ENCODE measurements at places on chromosomes 16 and 17. TPM values are rescaled to one million over a fixed set of nuclear protein-coding genes. Genes with fewer than 3 reads are reported as not detected.

- no peak for DNase-seq
Observed at GRCh38 chr17:42163113-42163512, 8.3 kb upstream of the RAB5C start.

DNA sequence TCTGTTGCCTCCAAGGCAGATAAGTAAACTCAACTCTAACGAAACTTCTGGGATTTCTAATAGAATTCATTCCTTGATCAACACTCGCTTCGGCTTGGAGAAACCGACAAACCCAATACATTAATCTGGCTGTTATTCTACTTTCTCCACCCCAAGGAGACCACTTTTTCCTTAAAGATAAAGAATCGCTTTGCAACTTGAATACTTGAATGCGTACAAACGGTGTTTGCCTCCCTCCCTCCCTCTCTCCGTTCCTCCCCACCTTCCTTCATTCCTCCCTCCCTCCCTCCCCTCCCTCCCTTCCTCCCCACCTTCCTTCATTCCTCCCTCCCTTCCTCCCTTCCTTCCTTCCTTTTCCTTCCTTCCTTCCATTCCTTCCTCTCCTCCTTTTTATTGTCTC, 432.6 kb downstream of the HAPSTR1 start:
- DNase-seq, result no peak

MARVELD3 gene
- not detected for total RNA-seq

DNA sequence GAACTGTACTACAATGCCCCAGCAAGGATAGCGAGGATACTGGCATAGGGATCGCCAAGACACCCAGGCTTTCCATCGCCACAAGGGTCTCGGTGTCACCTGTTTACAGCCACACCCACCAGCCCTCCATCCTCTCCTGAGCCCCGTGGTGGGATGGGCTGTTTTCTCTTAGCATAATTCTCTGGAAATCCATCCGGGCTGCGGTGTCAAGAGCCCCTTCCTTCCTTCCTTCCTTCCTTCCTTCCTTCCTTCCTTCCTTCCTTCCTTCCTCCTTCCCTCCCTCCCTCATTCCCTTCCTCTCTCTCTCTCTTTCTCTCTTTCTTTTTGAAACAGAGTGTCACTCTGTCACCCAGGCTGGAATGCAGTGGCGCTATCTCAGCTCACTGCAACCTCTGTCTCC, 36.0 kb upstream of the BAHCC1 start:
- DNase-seq, result no peak

FAM20A gene
- total RNA-seq, result 9.7 TPM

- DNase-seq, result no peak
Observed at GRCh38 chr17:11986942-11987329, 10.3 kb downstream of the ZNF18 start.

DNA sequence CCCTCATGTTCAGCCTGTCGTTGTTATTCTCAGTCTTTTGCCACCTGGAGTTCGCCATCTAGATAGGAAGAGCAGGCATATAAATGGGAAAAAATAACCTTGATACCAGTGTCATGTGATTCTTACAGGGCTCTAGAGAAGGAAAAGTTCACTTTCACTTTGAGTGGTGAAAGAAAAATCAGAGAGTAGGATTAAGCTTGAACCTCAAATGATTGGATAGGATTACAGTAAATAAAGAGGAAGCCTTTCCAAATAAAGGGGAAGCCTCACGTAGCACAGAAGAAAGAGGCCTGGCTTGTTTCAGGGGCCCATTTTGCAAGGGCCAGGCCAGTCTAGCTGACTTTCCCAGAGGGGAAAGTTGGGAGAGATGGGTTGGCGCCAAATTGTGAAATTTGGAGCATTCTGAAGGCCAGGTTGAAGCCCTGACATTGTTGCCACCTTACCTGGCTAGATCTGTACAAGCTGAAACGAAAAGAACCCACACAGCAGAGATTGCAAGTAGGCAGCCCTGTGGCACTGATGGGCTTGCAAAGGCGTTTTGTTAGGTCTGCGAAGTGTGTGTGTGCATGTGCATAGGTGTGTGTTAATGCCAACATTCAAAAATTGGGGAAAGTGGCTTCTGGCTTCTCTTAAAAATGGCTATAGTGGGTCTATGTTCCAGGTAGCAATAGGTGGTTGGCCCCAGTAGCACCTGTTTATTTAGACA, 38.8 kb downstream of the TMC6 start:
- no peak for DNase-seq

ALOX12B gene
- not detected for total RNA-seq

ZNF597 gene
- total RNA-seq, result 3.3 TPM

HASPIN gene
- 0.19 TPM for total RNA-seq

GRCh38 chr17:56157845-56158244, 4.6 kb downstream of the ANKFN1 start:
- no peak for DNase-seq

CYBA gene
- 22.6 TPM for total RNA-seq

ERN2 gene
- total RNA-seq, result not detected

- DNase-seq, result no peak
Observed at GRCh38 chr16:82651921-82652601, 25.3 kb downstream of the CDH13 start.

DNA sequence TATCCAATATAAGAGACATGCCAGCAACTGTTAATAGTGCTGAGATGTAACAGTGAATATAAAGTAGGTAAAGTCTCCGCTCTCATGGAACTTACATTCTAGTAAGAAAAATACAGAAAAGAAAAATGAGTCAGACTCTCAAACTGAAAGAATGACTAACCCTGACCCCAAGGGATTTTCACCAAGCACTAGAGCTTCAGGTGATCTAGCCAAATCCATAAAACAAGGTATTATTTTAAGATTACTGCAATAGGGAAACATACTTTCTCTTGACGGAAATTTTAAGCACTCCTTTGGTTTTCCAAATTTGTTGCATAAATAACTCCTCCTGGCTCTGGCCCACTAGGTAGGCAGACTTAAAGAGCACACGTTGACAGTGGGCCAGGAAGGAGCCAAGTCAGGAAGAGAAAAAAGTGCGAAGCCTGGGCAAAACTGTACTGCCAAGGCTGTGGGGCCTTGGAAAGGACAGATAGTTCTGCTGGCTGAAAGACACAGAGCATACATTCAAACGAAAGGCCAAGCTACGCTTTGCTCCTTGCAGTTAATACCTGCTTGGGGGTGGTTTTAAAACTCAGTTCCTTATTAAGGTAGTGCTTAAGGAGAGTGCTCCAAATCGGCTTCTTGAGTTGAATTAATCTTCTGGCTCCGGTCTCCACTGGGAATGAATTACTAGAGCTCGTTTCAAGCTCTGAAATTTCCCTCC, 1.4 kb downstream of the GOT2 start:
- no peak for DNase-seq

DNA sequence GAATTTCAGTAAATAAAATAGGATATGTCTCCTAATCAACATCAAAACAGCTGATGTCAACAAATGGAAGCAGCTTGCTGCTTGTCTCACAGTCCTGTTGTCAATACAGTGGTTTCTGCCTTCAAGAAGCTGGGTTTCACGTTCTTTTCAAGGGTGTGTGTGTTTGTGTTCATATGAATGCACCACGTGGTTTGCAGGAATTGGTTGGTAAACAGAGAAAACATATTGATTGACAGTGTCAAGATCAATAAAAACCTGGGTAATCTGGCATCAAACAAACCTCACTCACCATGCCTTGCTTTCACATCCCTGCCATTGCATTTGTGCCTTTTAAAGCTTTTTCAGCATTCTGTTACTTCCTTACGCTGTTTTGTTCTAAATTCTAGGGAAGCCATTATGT, 585.7 kb upstream of the CA10 start:
- DNase-seq, result no peak

- DNase-seq, result peak; percentile 82
Observed at GRCh38 chr17:59837308-59838051, 55.3 kb downstream of the TUBD1 start.

DNA sequence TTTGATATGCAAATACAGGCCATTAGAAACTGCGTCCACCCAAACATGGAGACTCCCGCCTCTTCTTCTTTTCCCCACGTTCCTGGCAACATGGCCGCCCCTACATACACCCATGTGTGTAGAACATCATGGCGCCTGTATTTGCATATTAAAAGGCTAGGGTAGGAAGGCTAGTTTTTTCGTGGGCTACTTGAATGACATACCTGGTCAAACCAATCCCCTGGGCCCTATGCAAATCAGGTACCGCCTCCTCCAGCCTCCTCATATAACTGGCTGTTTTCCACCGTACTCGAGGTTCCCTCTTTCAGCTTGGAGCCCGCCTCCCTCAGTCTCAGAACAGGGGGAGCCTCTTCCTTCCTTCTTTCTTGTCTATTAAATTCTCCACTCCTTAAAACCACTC, 840 bp upstream of the CD300LB start:
- peak; percentile 69 for DNase-seq

GRCh38 chr16:25217112-25217511, 365 bp downstream of the AQP8 start:
- DNase-seq, result no peak

GRCh38 chr17:72460711-72461110, 339.9 kb downstream of the SOX9 start:
- no peak for DNase-seq

CLN3 gene
- 13.3 TPM for total RNA-seq

DNA sequence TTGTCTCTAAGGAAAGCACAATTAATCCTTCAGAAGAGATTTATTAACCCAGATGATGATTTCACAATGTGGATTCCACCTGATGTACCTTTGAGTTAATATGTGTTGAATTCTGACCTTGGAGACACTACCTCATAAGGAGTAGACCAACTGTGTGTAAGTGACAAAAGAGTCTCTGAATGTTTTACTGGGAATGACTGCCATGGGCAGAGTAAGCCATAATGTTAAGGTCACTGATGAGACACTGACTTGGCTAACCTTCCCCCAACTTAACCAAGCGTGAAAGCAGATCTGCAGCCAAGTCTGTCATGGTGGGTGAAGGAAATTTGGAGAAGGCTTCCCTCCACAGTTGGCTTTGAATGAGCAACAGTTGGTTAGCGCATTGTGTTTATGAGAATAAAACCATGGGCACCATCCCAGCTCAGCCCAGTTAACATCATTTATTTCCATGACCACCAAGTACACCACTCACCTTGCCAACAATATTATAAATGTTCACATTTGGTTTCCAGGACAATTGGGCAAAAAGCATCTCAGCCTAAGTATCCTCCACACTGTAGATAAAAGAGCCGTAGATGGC, 618.5 kb downstream of the KCNJ2 start:
- no peak for DNase-seq

- DNase-seq, result no peak
Observed at GRCh38 chr16:81539009-81539758, 94.6 kb downstream of the CMIP start.

DNA sequence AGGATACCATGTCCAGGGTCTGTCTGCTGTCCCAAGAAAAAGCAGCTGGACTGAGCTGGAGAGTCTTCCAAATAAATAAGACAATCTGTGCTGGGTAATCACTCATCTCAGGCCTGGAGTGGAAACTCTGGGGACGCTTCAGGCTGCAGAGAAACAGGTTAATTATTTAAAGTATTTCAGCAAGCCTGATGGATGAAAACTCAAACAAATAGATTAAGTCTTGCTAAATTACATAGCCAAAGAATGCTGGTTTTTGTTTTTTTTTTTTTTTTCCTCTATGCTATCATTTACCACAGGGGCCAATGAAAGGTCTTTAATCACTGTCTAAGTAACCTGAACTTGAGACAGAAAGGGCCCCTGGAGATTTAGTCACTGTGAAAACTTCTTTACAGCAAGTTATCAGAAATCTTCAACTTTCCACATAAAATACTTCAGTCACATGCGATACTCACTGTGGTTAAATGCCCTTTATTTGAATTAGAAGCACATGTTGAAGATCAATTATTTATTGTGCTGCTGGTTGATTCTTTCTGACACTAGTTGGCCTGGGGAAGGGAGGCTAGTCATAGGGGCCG, 31.0 kb upstream of the KCNJ2 start:
- no peak for DNase-seq

NUFIP2 gene
- total RNA-seq, result 24.2 TPM

- no peak for DNase-seq
Observed at GRCh38 chr16:84822990-84823389, 3.2 kb downstream of the CRISPLD2 start.

- DNase-seq, result no peak
Observed at GRCh38 chr17:61828694-61829093, 34.6 kb downstream of the BRIP1 start.

MVP gene
- 56.5 TPM for total RNA-seq

GAS2L2 gene
- total RNA-seq, result not detected

All from heart left ventricle (tissue), 16 donors.